Cardiac fibroblast (primary cell): ENCODE measurements at places on chromosomes 3 and 15.

DNA sequence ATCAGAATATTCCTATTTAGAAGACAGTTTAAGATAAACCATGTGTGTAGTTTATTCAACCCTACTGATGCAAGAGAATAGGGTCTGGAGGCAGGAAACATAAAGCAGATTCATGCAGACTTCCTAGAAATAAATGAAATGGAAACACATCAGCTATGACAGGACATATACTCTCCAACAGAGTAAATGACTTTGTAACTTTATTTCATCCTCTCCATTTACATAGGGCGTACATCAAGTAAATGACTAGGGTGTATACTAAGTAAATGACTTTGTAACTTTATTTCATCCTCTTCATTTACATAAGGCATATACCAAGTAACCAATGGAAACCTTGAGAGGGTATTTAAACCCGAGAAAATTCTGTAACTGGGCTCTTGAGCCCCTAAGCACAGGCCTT, 17.6 kb upstream of the SRPRB start:
- DNase-seq, result no peak

DNA sequence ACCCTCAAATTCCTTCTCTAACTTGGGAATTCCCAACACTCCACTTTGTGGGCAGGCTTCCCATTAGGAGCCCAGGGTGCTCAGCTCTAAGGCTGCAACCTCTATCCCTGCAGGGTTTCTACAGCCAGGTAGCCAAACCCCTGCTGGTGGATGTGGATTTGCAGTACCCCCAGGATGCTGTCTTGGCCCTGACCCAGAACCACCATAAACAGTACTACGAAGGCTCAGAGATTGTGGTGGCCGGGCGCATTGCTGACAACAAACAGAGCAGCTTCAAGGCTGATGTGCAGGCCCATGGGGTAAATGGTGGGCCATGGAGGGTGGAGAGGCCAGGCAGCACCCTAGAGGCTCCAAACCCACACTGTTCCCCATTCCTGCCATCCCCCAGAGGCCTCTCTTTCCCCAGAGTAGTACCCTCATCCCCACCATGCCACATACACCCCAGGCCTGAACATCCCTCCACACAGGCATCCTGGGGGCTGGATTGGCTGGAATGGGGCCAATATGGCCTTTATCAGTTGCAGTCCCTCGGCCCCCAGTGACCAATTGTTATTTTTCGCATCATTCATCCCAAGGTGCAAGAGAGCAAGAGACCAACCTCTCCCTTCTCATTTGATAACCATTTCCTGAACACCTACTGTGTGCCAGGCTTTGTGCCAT, 7.7 kb downstream of the ITIH1 start:
- DNase-seq, result no peak

DNA sequence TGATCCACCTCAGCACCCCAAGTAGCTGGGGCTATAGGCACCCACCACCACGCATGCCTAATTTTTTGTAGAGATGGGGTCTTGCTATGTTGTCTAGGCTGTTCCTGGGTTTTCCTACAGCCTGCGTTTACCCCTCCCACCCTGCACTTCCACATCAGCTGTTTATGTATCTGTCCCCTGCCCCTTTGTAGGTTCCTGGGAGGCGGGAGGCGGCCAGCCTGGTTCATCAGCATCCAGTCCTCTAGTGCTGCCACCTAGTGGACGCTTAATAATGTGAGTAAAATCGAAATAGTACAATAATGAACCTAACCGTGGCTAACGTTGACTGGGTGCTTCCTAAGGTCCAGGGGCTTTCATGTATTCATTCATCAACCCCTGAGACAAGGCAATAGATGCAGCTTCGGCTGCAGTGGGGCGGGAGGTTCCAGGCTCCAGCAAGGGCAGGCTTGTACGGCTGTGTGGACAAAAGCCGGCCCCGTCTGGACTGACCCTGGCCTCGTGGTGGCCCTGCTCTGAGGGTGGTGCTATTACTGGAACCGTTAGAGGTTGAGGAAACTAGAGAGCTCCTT, 1.2 kb upstream of the LCTL start:
- DNase-seq, result peak; percentile 81

DNA sequence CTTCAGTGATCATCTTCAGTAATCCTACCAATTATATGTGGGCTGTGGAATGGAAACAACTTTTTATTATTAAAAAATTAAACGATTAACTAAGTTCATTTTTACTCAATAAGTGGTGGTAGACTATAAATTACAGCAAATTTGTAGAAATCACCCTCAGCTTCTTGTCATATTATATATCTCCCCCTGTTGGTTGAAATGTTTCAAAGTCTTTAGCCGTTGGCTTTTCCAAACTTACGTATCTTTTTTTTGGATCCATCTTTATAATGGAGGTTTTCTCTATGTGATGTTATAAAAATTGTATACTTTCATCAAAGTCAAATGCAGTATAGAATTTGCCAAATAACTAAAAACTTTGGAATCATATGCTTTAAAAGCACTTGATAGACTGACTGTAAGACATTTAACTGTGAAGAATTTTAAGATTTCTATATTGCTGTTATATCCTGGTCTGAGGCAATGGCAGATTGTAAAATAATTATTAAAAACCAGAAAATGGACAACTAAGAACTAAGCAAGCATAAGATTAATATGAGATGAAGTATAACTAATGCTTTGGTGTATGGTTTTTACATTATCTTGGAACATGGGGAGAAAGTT, 44.7 kb downstream of the ATP11B start:
- DNase-seq, result peak; percentile 62

GRCh38 chr3:151135541-151136337, 50.3 kb downstream of the MED12L start:
- DNase-seq, result no peak

DNA sequence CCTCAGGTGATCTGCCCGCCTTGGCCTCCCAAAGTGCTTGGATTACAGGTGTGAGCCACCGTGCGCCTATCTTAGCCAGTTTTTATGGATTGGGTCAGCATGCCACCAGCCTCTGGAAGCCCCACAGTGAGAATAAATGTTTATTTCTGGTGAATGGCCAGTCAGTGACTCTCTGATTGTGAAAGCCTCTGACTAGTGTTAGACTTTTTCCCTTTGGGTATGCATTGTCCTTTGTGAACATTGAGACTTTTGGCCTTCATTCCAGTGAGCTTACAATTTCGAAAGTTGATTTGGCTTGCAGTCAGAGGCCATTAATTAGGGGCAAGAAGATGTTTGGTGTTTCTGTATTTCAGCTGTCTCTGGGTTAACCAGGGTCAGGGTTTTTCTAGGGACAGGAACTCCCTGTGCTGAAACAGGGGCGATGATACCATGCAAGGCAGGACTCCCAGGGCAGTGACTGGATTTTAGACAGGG, 274.5 kb upstream of the C2CD4B start:
- DNase-seq, result peak; percentile 55

DNA sequence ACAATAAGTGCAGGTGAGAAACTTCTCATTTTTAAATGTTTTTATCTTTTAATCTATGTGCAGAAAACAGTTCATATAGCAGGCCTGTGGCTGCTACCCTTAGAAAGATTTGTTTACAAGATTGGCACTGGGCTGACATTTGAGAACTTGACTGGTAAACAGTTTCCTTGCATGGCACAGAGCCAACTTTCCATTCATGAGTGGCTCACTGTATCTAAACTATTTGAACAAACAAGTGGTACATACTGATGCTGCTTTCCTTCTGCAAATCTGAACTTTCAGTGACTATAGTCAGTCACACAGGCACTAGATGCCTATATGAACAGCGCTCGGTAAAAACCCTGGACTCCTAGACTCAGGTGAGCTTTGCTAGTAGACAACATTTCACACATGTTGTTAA, 6.3 kb upstream of the GTPBP8 start:
- peak; percentile 39 for DNase-seq

GRCh38 chr3:80550174-80550573, 782.4 kb upstream of the ROBO1 start:
- DNase-seq, result no peak

GRCh38 chr3:133014325-133014724, 23.9 kb upstream of the TMEM108 start:
- no peak for DNase-seq

DNA sequence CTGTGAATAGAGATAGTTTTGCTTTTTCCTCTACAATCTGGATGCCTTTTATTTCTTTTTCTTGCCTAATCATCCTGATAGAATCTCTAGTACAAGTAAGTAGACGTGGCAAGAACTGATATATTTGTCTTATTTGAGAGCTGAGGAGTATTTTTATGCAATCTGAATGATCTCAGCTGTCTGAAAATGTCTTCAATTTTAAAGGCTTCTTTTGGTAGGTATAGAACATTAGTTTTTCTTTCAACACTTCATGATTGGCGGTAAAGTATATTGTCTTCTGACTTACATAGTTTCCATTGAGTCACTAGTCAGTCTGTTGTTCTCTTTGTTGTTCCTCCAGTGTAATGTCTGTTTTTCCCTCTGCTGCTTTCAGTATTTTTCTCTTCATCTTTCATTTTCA, 31.3 kb downstream of the MGA start:
- DNase-seq, result peak; percentile 62

DNA sequence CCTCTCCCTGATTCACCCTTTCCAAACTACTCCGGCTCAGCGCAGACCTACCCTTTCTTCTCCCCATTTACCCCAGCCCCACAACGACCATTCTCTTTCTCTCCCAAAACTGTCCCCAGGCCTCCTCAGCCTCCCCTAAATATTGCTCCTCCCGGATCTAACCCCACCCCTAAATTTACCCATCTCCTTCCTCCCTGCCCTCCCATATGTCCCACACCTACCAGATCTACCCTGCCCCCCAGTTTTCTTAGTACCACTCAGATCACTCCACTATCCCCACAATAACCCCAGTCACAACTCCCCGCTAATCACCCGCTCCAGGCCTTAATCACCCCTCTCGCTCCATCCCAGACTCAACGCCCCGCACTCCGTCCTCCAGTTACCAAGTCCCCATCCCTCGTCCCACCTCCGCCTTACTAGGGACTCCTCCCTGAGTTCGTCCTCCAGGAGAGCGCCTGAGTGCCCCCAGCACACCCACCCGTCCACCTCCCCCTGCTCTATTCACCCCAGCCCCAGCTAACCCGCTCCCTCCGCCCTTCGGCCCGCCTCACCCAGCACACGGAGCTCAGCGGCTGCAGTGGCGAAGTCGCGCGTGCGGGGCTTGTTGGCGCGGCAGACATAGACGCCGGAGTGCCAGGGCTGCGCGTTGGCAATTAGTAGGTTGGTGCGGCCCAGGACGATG, 18.6 kb upstream of the IGDCC3 start:
- DNase-seq, result no peak

DNA sequence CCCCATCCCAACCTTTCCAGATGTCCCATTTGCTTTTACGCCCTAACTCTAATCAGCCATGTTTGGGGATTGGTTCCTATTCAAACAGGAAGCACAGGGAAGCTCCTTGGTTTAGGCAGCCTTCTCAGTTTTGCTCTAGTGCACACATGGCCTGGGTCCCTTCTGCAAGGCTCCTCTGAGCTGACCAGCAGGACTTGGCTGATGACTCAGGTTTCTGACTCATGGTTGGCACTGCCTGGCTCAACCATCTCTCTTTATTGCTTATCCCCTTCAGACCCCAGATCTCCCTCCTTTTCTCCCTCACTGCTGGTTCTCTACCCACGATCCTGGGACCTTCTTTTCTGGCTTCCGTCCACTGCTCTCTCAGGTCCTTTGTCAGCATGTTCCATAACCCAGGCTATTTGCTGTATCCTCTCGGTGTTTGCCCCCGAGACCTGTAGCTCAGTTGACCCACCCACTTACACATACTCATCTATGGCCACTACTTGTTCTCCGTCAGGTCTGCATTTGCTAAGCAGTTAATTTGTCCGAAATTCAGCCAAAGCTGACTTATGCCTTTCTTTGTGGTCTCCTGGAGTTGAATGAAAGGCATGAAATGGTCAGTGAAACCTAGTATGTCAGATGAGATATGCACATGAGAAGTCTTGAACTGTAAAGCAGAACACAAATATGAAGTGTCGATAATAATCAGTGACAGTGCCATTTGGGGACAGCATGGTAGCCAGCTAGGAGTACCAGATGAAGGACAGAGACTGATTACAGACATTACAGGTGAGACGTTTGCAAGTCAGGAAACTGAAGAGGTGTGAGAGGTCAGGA, 323.5 kb upstream of the ROPN1 start:
- peak; percentile 23 for DNase-seq

- DNase-seq, result no peak
Measured at GRCh38 chr15:50024281-50024680, 94.8 kb downstream of the ATP8B4 start.

DNA sequence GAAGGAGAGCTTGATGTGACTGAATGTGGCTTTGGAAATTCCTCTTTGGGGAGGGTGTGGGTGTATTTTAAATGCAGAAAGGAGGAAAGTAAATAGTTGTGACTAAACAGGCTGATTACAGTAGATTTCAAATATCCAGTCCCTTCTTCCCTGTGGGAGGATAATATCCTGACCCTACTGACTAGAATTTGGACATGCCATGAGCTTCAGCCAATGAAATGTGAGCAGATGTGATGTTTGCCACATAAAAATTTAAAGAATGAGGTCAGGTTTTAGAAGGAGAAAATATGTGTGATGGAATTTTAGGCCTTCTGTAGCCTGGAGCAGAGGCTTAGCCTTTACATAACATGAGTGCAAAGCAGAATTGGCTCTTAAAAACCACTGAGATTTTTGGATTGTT, 1218.9 kb downstream of the ROBO2 start:
- peak; percentile 72 for DNase-seq

DNA sequence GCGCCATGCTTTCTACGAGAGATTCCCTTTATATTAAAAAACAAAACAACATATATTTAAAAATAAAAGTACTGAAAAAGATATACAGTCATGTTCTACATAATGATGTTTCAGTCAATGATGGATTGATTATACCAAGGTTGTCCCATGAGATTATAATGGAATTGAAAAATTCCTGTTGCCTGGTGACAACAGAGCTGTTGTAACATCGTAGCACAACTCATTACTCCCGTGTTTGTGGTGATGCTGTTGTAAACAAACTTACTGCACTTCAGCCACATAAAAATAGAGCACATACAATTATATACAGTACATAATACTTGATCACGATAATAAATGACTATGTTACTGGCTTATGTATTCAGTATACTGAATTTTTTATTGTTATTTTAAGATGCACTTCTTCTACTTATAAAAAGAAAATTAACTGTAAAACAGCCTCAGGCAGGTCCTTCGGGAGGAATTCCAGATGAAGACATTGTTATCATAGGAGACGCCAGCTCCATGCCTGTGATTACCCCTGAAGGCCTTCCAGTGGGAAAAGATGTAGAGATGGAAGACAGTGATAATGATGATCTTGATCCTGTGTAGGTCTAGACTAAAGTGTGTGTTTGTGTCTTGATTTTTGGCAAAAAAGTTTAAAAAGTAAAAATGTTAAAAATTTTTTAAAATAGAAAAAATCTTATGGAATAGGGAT, 11.7 kb downstream of the CCR1 start:
- no peak for DNase-seq

- DNase-seq, result peak; percentile 10
Measured at GRCh38 chr15:62976301-62976881, 66.2 kb upstream of the TPM1 start.

GRCh38 chr3:124303305-124303910, 311.5 kb upstream of the ROPN1 start:
- DNase-seq, result no peak

DNA sequence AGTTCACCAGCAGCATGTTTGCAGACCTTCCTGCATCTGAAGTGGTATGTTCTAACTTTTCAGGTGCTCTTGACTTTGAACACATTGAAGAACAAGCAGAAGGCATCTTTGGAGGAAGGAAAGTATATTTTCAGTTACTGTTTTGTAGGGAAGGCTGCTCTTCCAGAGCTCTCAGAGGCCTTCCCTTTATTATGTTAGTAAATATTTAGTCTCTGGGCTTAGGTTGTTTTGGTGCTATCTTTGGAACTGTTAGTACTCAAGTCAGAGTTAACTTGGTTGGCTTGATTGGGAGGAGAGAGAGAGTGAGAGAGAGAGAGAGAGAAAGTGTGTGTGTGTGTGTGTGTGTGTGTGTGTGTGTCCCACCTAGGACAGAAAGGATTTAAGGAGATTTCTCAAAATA, 188.2 kb downstream of the ITPR1 start:
- no peak for DNase-seq
